ENCODE measurements at places on chromosomes 2 and 18. TPM values are rescaled to one million over a fixed set of nuclear protein-coding genes. Genes with fewer than 3 reads are reported as not detected.

DNA sequence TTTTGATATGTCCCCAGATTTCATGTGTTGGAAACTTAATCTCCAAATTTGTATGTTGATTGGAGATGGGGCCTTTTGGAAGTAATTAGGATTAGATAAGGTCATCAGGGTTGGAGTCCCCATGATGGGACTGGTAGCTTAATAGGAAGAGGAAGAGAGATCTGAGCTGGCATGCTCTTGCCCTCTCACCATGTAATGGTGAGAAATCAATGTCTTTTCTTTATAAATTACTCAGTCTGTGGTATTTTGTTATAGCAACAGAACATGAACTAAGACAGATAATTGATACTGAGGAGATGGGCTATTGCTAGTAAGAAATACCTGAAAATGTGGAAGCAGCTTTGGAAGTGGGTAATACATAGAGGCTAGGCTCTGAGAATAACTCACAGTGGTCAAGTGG, 48.0 kb downstream of the CDC42EP3 start:
- no peak for DNase-seq

The MERTK gene
- 1.2 TPM for total RNA-seq

The NBAS gene
- total RNA-seq: 43.6 TPM

- no peak for DNase-seq
These were observed 31.0 kb upstream of the SPATS2L start for GRCh38 chr2:200275295-200276013.

The RFX8 gene
- not detected for total RNA-seq

DNA sequence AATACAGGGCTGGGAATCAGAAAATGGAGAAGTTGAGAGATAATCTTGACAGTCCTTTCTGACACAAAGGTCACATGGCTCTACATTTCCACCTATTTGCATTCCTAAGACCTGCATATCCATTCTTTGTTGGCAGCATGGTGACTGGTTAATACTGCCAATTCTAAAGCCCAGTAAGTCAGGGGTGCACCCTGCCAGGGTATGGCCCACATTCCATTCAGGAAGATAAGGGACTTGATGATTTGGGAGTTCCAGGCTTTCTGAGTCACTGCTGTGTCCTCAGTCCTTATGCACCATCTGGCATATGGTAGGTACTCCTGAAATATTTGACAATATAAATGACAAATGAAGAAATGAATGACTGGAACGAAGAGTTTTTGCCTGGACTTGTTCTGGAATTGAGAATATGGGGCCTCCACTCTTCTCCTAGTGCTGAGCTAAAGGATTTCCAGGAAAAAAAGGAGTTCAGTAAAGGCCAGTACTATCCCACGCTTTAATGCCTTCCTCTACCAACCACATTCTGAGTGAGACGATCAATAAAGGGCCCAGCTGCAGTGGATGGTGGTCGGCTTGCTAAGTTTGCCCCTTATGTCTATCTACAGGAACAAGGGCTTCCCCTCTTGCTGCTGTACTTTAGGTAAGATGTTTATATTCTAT, 31.7 kb upstream of the EIF2AK3 start:
- no peak for DNase-seq

The SRBD1 gene
- total RNA-seq: 15.2 TPM

- no peak for DNase-seq
These were observed 75.4 kb upstream of the LRATD1 start for GRCh38 chr2:14557111-14557510.

The CROCC2 gene
- total RNA-seq: not detected

DNA sequence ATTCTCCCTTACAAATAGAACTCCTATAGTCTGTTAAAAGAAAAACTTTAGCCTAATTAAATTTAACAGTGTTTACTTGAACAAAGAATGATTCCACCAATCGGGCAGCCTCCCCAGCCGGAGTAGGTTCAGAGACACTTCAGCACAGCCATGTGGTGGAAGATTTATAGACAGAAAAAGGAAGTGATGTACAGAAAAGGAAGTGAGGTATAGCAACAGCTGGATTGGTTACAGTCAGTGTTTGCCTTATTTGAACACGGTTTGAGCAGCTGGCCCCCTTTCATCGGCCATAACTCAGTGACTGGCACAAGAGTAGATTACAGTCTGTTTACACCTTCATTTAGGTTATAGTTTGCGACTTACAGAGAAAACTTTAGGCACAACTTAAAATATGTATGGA, 2.1 kb upstream of the SKA1 start:
- DNase-seq: no peak

DNA sequence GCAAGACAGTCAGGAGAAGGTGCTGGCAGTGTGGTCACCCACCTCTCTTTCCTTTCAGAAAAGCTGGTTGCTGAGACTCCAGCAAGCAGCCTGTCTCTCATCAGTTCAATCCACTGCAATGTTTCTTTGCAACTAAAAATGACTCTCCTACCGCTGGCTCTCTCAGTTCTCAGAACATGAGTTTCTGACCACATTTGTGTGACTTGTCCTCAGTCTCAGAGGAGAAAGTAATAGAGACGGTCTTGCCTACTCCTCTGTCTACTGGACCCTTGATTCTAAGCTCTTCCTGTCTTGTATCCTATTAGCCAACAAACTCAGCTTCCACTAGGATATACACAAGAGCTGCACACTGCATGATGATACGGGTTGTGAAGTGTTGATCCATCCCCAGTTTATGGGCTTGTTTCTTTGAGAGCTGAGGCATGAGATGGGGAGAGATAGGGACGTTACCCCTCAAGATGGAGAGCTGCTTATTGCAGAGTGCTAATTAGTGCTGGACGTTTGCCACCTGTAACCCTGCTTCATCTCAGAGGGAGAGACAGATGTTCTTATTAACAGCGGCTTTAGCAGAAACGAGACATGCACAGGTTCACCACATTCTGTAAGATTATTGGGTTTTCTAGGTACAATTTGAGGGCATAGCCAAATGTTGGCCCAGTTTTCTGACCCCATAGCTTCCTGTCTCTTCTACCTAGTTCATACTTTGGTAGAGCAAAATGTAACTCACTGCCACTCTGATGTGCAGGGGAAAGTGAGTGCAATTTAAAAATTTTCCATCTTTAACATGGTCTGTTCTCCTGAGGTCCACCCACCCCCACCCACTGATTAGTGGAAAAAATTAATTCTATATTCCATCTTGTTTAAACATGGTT, 32.4 kb upstream of the YWHAQ start:
- DNase-seq: no peak

The FBXO48 gene
- total RNA-seq: 0.81 TPM

DNA sequence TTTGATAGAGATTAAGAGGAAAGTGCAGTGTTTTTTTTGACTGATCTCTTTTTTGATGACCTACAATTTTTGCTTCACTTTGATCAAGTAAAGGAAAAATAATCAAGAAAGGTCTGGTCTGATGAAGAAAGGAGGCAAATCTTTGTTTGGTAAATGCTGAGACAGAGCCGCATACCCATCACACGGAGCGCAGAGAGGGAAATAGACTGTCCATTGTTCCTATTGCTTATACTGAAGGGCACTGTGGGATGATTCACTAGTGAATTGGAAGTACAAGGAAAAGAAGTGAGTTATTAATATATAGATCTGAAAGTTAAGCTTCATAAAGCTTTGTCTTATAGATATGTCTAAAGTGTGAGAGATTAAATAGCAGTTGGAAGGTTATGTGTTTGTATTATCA, 455.1 kb downstream of the PLCL1 start:
- no peak for DNase-seq

The HOXD11 gene
- total RNA-seq: not detected

The EFR3B gene
- total RNA-seq: 1.0 TPM

- DNase-seq: no peak
These were observed 63.7 kb upstream of the BCL2L11 start for GRCh38 chr2:111057045-111057444.

- DNase-seq: no peak
These were observed 228.4 kb upstream of the FBXO11 start for GRCh38 chr2:48134704-48135103.

DNA sequence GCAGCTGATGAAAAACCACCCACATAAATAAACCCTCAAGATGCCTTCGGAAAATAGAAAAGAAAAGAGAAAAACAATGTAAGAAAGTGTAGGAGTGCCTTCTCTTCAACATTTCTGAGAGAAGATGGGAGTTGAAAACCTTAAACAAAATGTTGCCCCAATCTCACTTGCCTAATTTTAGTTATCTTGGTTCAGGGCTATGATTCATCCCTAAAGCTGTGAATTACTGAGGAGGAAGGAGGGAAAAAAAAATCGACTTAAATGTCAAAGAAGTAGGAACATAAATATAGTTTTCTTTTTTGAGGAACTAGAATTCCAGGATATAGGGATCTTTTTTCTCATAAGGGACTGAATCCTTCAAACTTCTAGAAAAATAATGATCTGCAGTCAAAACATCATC, 360.3 kb downstream of the TGIF1 start:
- no peak for DNase-seq

The RNU2-63P gene
- total RNA-seq: 4.7 TPM

The MAPK4 gene
- total RNA-seq: not detected

GRCh38 chr2:170771421-170771937, 1.3 kb downstream of the ERICH2 start:
- no peak for DNase-seq

The TAF4B gene
- 2.3 TPM for total RNA-seq

The ASB18 gene
- not detected for total RNA-seq

The NCKAP1 gene
- 165 TPM for total RNA-seq

DNA sequence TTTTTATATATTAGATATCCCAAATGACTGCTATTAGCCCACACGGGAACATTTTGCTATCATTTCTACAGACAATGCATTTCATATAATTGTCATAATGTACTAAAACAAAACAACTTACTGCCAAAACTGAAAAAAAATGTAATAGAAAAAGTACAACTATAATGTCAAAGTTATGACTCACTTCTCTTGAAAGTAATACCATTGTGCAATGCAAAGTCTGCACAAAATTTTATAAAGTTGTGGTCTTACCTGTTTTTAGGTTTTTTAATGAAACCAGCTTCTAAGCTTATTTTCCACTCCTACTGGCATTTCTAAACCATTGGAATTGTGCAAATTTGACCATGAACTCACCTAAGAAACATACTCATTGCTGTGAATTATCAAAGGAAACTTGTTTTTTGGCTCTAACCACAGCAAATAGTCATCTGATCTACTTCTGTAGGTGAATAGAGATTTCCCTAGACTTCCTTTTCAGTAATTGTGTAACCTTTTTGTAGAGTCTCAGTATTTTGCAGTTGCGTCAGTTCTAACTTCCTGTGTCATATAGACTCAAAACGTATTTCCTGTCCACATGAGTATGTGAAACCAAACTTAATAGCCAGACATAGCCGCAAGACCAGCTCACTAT, 31.9 kb upstream of the TFPI start:
- DNase-seq: no peak

DNA sequence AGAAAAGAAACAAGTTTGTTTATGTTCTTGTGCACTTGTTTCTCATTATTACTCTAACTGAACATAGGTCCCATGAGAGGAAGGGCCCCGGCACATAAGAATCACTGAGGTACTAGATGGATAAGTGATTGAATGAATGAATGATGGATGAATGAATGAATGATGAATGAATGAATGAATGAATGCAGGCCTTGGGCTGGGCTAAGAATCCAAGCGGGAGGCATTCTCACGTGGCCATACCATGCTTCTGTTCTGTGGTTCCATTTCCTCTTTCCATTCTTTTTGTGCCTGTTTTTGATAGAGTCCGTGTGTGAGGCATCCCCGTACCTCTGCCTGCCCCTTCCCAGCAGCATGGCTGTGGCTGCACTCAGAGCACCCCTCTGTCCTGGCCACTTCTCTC, 94.8 kb downstream of the SH3BP4 start:
- DNase-seq: no peak

GRCh38 chr2:204608237-204608939, 63.1 kb downstream of the PARD3B start:
- no peak for DNase-seq

The MC4R gene
- not detected for total RNA-seq

GRCh38 chr18:76522122-76522503, 27.1 kb upstream of the ZNF516 start:
- no peak for DNase-seq

The DUSP2 gene
- 0.78 TPM for total RNA-seq

DNA sequence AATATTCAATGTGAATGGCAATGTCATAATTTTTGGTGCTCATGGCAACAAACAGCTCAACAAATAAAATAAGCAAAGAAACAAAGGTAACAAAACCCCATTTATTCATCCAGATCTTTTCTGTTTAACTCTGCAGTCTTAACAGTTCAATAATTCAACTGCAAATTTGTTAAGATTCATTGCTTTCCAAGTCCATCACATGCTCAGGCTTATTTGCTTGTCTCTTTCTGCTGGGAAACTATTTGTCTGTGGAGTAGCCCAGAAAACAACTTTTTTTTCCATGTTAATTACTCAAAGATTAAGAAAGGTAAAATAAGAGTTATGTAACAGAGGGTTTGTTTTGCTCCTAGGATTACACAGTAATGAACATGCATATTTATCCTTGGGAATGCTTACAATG, 92.6 kb upstream of the PNPT1 start:
- DNase-seq: no peak

- no peak for DNase-seq
These were observed 8.2 kb upstream of the TTC21B start for GRCh38 chr2:165961818-165962217.

DNA sequence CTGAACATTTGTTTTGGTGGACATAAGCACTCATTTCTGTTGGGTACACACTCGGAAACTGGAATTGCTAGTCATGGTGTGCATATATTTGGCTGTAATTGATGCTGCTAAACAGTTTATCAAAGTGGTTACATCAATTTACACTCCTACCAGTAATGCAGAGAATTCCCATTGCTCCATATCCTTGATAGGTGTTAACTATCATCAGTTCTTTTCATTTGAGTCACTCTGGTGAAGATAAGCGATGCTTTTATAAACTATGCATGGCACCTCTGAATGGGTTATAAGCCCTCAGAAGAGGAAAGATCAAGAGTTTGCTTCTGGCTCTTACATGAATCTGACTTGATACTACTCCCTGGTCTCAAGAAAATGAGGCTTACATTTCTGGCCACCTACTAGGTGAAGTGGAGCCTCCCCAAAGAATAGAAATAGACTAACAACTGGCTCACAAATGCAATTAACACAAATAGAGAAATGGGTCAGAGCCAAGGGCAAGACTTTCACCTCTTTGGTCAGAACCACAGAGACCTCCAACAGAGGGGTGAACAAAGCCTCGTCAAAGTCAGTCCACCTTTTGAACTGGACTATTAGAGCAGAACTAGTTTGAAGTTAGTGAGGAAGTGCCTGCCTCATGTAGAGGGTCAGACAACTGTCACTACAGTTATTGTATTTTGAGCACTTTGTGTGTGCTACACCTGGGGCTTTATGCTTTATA, 15.0 kb upstream of the STK17B start:
- no peak for DNase-seq
